ENCODE measurements at places on chromosomes 5 and 9.

GRCh38 chr5:39161578-39161977, 57.8 kb downstream of the FYB1 start:
- no peak for DNase-seq

- DNase-seq = no peak
These were observed 106.4 kb upstream of the CCNG1 start for GRCh38 chr5:163330723-163331668.

DNA sequence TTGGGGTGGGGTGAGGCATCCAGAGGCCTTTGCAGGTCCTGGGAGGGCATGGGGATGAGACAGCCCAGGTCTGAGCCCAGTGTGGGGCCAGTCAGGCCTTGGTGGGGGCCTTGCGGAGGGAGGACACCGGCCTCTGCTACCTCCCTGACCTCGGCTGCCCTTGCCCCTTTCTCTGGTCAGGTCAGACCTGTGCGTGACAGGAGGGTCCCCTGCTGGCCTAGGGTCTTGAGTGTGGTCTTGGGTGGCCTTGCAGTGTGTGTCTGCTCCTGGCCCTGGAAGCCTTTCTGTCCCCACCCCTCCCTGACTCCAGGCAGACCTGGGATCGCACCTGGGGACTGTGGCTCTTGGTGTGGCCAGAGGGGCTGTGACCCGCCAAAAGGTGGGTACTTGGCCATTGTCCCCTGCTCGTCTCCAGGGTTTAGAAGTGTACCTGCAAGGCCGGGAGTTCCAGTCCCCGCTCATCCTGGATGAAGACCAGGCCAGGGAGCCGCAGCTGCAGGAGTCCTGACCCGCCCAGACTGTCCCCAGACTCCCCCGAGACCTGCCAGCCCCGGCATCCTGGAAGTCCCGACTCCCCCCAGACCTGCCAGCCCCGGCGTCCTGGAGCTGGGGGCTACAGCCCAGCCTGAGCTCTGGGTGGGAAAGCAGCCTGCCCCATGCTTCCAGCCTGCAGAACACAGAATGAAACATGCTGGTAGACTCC, 4.4 kb upstream of the MAN1B1 start:
- DNase-seq = no peak

DNA sequence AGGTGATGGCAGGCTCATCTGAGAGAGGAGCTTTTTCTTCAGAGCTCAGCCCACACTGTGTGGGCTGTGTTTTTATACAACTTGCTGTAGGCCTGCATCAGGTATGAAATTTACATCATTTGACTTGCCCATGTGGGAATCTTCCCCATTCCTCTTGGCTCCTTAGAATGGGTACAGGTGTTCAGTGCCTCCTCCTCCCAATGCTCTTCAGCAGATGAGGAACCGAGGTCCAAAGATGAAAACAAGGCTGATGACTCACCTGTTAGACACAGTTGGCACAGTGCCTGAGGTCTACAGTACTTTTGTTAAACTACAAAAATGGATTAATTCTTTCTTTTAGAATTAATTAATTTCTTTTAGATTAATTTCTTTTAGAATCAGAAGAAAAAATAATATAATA, 20.8 kb downstream of the PAPPA start:
- no peak for DNase-seq

GRCh38 chr5:93044859-93045666, 536.0 kb downstream of the NR2F1-AS1 start:
- no peak for DNase-seq

DNA sequence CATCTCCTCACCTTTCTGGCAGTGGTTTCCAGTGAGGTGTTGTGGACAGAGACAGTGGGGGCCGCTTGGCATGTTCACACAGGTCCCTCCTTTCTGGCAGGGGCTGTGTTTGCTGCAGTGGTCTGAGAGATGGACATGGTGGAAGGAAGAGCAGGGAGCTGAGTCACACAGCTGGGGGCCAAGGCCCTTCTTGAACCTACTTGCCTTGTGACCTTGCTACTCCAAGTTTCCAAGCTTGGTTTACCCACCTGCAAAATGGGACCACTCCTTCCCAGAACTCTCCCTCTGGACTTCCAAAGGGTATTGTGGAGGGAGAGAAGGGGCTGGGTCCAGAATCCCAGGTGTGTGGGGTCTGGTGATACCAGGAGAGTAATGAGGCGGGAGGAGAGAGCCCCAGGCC, 4.1 kb downstream of the F12 start:
- DNase-seq = no peak

GRCh38 chr5:14171621-14172020, 28.5 kb downstream of the TRIO start:
- DNase-seq = no peak

GRCh38 chr5:56757077-56757476, 58.3 kb upstream of the MAP3K1 start:
- DNase-seq = no peak

DNA sequence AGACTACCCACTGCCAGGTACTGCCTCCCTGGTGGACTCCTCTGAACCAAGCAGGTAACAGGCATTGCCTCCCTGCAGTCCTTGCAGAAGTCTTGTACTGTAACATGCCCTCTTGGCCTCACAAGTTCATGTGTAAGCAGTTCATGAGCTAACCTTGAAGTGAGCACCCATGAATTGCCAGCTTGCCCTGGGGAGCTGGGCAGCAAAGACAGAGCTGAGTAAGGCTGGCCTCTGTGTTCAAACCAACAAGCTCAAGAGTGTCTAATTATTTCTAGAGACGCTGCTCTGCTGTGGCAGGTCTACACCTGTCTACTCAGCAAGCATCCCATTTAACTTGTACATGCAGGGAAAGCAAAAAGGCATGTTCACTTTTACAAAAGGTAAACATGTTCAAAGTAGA, 113.5 kb downstream of the FEM1C start:
- DNase-seq = no peak

DNA sequence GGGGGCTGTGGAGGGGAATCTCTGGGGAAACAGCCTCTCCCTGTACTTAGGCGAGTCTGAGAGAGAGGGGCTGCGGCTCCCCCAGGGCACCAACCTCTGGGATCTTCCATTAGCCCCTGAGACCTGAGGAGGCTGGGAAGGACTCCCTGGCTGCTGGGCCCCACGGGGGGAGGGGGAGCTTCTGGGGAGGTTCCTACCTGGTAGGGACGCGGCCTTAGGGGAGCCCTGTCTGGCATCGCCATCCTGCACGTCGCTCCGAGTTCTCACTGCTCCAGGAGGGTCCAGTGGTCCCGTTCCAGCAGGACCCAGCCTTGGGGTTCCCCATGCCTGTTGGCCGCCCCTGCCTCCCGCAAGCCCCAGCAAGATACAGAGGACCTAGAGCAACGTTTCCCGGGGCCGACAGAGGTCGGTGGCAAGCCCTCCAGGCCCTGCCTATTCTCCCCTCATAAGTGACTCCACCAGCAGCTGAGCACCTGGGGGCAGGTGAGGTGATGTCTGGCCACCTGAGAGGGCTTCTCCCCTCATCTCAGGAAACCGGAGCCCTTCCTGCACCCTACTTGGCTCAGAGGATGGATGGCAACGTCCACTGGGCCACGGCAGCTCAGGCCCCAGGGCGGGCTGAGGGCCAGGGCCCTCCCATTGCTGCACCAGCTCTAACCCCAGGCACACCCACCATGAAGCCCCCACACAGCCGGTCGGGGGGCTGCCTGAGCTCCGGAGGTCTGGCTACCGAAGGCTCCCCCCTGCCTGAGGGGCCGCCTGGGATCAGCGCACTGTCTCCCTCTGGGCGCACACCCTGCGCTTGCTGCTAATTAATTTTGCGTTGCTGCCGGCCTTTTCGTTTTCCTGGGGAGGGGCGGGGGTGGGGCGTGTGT, 22.5 kb downstream of the TPPP start:
- peak; percentile 18 for DNase-seq

GRCh38 chr5:139265001-139265400, 28.5 kb upstream of the MATR3 start:
- DNase-seq = no peak

DNA sequence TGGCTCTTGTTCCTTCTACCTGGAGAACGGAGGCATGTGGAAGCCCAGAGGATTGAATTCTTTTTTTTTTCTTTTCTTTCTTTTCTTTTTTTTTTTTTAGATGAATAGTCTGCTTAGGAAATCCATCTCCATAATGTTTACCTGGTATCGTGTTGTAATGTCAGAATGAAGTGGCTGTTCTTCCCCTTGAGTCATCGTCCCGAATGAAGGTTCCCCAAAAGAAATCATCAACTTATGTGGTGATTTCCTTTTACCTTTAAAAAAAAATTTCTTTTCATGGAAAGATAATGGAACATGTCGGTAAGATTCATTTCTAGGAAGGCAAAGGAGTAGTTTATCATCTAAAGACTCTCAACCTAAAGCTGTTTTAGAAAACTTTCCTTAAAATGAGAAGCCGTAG, 59.7 kb downstream of the DOCK8 start:
- DNase-seq = no peak

GRCh38 chr9:109253637-109254284, 67.1 kb downstream of the EPB41L4B start:
- no peak for DNase-seq

- peak; percentile 22 for DNase-seq
These were observed 17.6 kb upstream of the HAVCR1 start for GRCh38 chr5:157076558-157076957.

- no peak for DNase-seq
These were observed 93.9 kb downstream of the SNX18 start for GRCh38 chr5:54611290-54611951.

GRCh38 chr9:70600506-70600905, 186.0 kb upstream of the KLF9 start:
- DNase-seq = peak; percentile 66

GRCh38 chr5:122507581-122507980, 195.5 kb downstream of the SNCAIP start:
- no peak for DNase-seq

DNA sequence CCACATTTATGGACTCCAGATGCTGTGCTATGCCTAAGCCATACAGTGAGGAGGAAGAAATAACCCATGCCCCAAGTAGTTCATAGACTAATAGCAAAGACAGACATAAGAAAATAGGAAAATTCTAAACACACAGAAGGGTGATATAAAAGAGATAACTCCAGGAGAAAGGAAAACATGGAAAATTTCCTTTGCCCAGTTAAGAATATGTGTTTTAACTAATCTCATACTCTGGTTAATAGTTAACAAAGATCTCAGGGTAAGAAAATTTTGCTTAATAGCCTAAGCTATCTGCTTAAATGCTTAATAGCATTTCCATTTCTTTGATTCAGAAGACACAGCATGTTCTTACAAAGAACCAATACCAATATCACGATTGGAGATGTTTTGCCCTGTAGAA, 358.0 kb downstream of the MSX2 start:
- DNase-seq = no peak

DNA sequence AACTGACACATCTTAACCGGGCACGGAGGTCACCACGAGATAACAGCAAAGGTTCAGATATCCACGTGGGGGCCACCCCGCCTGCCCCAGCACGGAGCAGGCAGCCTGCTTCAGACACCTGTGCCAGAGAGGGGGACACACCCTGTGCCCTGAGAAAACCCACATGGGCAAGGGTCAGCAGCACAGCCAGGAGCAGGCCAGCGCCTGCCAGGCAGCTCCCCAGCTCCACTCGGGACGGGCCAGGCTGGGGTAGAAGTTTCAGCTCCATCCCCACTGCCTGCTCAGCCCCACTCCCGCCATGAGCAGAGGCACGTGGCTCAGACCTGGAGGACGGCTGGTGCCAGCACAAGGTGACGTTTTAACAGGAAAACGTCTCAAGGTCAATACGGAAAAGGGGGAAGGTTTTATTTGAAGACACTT, 22.2 kb downstream of the SLC12A7 start:
- no peak for DNase-seq

- DNase-seq = no peak
These were observed 15.7 kb downstream of the GPBP1 start for GRCh38 chr5:57189515-57189914.

DNA sequence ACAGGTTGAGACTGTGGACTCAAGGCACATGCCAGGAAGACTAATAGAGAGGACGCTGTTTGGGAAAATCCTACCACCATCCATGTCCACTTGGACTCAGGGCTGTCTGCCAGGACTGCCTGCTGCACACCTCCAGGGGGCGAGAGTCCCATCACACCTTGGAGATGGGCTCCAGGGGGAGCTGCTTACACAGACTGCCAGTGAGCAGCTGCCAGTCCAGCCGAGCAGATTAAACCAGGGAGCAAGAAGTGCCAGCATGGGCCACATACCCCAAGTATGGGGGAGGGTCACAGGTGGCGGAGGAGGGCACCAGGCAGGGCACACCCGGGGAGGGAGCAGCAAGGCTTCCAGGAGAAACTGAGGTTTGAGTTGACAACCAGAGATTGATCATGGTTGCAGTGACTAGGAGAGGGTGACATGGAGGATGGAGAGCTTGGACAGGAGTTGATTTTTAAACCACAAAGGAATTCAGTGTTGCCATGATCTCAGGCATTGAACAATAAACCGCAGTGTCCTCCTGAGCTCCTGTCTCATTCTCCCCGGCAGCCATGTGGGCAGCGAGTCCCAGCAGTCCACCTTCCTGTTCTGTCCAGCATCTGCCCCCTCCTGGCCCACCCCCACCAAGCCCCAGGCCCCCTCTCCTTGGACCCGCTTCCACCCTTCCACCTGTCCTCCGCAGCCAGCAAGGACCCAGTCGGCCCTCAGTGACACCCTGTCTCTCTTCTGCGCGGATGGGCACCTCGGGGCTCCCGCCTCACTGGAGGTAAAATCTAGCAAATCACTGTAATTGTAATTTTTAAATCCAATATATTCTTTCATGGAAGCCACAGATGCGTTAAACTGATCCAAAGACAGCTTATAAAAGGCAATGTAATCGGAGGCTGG, 3.1 kb upstream of the VAV2 start:
- no peak for DNase-seq

GRCh38 chr5:133499895-133500294, 112.4 kb downstream of the FSTL4 start:
- no peak for DNase-seq

DNA sequence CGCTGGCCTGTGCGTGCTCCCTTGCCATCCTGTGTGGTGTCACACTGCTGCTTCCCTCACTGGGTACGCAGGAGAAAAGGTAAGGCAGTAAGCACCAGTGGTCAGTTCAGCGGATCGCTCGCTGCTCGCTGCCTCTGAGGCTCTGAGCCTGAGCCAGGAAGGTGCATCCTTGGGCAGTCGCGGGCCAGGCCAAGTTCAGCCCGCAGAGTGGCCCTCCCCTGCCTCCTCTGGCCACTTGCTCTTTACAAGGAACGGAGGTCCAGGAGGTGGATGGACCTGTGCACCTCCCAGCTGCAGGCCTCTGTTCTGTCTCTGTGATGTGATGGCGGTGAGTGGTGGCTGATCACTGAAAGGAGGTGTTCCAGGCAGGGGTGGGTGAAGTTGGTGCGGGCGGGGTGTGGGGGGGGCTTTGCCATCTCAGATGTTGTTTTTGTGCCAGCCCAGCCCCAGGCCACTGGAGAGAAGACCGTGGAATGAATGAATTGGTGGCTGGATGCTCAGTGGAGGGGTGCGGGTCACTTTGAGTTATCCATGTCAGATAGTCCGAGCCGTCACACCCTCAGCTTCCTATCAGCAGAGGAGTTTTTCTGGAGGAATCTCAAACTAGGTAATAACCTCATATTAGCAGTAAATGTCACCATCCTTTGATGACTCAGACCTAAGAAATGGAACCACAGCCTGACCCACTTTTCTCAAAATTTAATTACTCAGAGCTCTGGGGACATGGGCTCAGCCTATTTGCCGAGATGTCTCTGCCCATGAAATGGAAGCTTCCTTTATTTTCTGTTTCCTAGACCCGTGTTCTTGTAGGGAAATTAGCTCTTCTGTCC, 7.3 kb downstream of the COL5A1 start:
- DNase-seq = no peak

Data from left cardiac atrium (tissue), 4 donors.